Kidney epithelial cell (primary cell): ENCODE measurements at places on chromosomes 7 and 10.

GRCh38 chr10:119670717-119671116 is 19.5 kb downstream of the BAG3 start:
- peak; percentile 37 for DNase-seq

- DNase-seq, result no peak
Measured at GRCh38 chr10:89342206-89342958, 14.6 kb downstream of the IFIT3 start.

GRCh38 chr7:120856621-120857352 is 1.2 kb downstream of the TSPAN12 start:
- DNase-seq, result no peak

- DNase-seq, result no peak
Measured at GRCh38 chr10:130747356-130747755, 564.2 kb downstream of the TCERG1L start.

DNA sequence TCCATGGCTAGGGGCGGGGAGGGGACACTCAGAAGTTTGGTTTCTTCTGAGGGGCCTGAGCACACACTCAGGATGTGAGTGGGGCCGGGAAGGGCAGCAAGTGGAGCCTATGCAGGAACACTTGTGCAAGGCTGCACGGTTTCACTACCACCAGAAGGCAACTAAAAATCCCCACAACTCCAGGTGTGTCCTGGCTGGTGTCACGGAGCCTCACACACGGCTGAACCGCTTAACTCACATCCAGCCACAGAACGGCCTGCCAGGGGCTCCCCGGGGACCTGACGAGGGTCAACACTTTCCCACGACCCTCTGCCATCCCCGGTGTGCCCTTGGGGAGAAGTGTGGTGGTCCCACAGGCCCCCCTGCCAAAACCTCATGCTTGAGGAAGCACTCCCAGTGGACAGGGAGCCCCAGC is 173.9 kb downstream of the ELFN1 start:
- no peak for DNase-seq

DNA sequence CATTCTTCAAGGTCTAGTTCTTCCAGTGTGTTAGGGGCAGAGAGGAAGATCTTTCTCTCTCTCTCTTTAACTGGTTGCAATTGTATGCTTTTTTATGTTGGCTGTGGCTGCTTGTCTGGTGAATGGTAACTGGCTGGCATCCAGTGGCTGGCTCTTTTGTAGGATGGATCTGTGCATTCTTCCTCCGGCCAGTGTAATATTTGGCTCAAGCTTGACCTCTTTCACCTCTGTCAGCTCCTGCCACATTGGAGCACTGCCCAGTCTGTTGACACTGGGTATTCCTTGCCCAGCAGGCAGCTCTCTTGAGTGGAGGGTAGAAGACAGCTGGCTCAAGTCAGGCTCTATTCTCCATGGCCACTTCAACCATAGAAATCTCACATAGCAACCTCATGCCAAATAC is 528.3 kb downstream of the PHTF2 start:
- DNase-seq, result peak; percentile 34
